ENCODE measurements at places on chromosomes 3 and 15.

DNA sequence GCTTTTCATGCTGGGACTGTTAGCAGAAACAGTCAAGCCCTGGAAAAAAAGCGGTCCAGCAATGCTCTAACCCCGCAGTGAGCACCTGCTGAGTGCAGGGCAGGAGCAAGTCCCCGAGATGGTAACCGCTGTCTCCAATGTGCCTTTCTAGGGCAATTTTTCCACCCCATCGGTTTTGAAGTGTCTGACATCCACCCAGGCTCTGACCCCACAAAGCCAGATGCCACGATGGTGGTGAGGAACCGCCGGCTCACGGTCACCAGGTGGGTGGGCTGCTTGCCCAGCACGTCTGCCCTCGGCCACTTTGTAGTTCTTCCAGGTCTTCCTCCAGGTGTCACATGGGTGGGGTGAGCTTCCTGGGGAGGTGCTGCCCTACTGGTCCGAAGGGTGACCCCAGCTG, 3.2 kb upstream of the ITIH3 start:
- no peak for DNase-seq

DNA sequence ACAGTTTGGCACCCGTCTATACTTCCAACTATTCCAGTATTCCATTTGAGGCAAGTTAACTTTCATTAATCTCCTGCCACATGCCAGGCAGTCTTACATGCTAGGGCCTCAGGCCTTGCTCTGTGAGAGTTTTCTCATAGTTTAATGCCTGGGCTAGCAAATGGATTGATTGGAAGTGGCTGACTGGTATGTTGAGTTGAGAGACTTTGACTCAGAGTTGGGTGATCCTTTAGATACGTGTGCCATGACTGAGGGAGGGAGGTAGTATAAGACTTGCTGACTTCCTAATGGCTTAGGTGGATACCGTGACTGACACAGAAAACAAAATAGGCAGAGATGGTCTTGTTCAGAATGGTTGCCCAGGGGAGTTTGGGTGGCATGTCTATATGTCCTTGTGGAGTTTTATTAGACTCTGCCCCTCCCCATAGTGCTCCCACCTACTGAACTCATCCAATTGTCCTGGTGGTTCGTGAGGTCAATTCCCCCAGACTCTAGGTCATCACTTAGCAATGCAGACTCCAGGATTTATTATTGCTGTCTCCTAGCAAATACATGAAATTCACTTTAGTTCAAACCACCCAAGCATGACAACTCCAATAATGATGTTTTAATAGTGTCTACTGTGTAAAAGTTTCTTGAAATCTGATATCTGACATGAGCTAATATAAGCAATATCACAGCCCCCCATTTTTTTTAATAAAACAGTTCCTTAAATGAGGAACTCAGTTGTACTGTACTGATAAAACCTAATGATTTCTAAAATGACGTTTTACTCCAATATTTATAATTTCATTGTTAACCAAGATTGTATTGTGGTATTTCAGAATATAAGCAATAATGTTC, 413.9 kb upstream of the MDFIC2 start:
- DNase-seq, result no peak

DNA sequence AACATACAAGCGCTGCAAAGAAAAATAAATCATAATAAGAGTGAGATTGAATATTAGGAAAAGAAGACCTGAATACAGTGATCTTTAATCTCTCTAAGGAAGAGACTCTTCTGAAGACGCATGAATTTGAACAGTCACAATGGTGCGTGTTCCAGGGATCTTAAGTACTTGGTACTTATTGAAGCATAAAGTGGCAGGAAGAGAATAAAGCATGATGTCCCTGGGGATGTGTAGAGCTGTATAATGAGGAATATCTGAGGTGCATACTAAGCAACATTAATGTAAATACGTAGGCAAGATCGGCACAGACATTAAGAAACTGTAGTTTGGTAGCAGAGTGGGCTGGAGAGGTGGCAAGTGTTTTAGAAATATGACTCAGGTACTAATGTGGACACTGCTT, 246.2 kb upstream of the MCTP2 start:
- no peak for DNase-seq

- no peak for DNase-seq
Measured at GRCh38 chr3:23761440-23761896, 44.3 kb upstream of the UBE2E1 start.

DNA sequence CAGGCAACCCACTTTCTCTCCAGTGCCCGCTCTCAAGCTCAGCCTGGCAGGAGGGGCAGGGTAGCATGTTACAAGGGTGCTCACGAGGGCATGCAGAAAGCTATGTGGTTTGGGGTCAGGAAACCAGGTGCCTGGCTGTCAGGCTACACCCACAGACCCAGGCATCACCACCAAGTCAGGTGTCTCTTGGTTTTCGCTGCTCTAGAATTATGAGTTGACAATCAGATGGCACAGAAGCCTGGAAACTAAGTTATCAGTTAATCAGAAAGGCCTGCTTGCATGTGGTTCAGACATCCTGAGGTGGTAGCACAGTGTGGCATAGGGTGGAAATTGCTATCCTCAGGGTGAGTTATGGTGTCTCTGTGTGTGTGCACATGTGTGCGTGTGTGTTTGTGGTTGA, 16.2 kb upstream of the CCR9 start:
- DNase-seq, result peak; percentile 68

DNA sequence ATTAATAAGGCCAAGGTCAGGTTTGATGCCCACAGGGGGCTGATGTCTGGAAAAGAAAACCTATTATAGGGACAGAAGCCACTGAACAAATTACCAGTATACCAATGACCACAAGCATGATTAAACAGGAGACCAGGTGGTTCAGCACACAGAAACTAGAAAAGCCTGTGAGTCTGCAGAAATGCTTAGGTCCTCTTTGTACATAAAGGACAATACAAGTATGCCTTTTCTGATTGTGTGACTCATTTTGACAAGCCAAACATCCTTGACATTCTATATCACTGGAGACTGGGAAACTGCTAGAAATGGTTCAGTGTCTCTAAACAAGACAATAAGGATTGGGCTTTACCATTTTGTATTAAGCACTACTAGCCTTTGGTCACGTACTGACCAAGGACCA, 113.2 kb upstream of the MYO5C start:
- DNase-seq, result no peak

DNA sequence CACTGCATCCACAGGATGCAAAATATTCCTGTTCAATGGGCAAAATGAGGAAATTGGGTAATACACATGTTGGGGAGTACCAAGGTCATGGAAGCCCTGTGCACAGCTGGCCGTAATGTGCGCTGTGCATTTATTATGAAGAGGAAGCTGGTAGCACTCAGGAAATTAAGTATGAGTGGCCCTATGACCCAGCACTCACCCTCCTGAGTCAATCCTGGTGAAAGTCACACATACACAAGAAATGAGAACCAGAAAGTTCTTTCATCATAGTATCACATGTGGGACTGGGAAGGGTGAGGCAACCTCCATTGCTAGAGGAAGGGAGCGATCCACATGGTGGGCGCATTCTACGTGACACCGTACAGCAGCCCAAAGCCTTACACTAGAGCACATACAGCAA, 11.4 kb upstream of the PRR20G start:
- no peak for DNase-seq

DNA sequence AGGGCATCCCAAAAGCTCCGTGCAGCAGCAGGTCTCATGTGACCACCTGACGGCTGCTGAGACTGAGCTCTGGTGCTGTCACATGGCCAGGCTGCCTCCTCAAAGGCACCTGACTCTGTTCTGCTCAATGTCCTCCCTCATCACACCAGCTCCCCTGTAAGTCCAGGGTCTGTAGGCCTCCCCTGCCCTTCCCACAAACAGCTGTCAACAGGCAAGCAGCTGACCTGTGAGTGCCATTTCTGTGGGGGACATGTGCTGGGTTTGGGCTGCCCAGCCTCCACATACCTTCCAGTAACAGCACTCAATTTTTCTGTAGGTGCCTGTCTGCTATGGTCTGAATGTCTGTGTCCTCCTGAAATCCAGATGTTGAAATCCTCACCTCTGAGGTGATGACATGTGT, 11.2 kb downstream of the NUP210 start:
- DNase-seq, result no peak

GRCh38 chr15:54506977-54507524, 528.8 kb downstream of the UNC13C start:
- DNase-seq, result no peak

DNA sequence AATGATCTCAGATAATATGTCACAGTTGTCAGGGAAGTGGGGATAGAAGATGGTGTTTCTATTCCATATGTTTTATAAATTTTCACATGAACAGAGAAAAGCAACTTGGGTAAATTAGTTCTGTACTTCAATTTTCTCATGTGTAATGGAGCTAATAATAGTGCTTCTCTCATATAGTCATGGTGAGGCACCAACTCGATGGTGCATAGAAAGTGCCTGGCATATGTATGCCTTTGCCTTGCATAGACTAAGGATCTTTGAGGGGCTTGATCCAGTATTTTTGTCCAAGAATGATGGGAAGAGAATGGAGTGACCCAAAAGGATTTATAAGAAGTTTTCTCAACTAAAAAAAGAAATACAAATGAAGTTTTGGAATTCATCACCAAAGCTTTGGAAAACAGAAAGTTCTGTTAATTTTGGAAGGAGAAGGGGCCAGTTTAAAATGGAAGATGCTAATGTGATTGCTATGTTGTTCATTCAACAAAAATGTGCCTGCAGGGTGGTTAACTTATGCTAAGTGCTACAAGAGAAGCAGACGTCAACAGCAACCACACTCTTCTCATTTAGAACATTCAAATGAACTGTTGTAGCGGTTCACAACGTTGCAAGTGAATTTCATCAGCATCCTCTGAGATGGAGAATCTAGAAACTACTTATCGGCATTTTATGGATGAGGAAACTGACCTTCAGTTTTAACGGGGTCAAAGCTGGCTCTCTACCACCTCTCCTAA, 86.1 kb downstream of the RTP4 start:
- DNase-seq, result no peak

DNA sequence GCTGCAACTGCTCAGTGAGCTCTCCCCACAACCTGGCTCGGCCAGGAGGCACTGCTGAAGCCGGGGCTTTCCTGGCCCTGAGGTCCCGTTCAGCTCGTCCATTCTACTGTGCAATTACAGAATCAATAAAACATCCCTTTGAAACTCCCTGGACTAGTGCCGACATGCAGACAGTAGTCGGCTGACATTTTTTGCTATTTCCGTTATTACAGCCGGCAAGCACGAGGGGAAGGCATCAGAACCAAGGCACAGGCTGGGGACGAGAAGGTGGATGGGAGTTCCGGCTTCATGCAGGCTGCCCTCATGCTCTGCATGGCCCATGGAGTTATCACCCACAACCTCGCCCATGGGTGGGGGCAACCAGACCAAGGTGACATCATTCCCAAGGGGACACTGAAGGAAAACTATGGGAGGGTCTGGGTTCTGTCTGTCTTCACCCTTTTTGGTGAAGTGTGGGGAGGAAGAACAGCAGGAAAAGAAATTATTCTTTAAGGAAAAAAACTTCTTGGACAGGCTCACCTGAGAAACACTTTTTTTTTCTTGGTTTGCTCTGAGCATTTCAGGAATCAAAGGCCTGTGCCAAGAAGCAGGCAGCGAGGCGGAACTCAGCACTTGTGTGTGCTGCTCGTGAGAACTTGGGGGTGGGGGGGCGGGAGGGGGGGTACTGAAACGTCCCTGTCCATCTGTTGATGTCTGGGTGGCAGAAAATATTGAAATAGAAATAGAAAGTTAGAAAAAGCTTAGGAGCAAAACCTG, 154.5 kb downstream of the FOXP1 start:
- no peak for DNase-seq

- peak; percentile 76 for DNase-seq
Measured at GRCh38 chr3:101695779-101696372, 9.4 kb upstream of the RPL24 start.

- no peak for DNase-seq
Measured at GRCh38 chr15:29934251-29934650, 112.0 kb upstream of the TJP1 start.

DNA sequence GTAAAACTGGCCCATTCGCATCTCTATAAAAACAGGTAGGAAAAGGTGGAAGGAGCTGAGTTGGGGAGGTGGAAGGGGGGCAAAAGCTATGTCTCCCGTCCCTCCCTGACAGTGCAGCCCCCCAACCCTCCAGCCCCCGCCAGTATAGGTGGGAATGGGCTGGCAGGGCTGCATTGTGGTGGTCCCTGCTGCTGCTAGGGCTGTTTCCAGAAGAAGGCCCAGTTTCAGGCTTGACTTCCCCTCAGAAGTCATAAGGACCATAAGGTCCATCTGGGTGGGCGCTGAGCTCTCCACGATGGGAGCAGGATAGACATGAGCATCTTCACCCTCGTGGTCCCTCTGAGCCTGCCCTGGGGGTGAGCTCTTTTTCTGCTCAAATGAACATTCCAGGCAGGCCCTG, 44.2 kb downstream of the APBA2 start:
- DNase-seq, result no peak
